Sigmoid colon (tissue), 7 donors: ENCODE measurements at places on chromosomes 6 and 20. TPM values are rescaled to one million over a fixed set of nuclear protein-coding genes. Genes with fewer than 3 reads are reported as not detected.

The RIMS4 gene
- 0.36 TPM for polyA plus RNA-seq

The BHLHE23 gene
- not detected for polyA plus RNA-seq

The ABCC10 gene
- polyA plus RNA-seq = 25.0 TPM

The SMPDL3A gene
- polyA plus RNA-seq = 91.3 TPM

The ABHD16B gene
- polyA plus RNA-seq = not detected

The WFDC12 gene
- 0.42 TPM for polyA plus RNA-seq

The OXT gene
- not detected for polyA plus RNA-seq

The GABRR2 gene
- polyA plus RNA-seq = 0.52 TPM

The SNTA1 gene
- polyA plus RNA-seq = 7.8 TPM

The HLA-DOB gene
- polyA plus RNA-seq = 1.6 TPM

GRCh38 chr6:156866220-156867015, 89.2 kb downstream of the ARID1B start:
- peak; percentile 58 for DNase-seq

DNA sequence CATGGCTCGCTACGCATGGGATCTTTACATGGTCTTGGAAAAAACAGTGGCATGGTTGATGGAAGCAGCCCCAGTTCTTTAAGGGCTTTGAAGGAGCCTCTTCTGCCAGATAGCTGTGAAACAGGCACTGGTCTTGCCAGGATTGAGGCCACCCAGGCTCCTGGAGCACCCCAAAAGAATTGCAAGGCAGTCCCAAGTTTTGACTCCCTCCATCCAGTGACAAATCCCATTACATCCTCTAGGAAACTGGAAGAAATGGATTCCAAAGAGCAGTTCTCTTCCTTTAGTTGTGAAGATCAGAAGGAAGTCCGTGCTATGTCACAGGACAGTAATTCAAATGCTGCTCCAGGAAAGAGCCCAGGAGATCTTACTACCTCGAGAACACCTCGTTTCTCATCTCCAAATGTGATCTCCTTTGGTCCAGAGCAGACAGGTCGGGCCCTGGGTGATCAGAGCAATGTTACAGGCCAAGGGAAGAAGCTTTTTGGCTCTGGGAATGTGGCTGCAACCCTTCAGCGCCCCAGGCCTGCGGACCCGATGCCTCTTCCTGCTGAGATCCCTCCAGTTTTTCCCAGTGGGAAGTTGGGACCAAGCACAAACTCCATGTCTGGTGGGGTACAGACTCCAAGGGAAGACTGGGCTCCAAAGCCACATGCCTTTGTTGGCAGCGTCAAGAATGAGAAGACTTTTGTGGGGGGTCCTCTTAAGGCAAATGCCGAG, 78.2 kb downstream of the ASXL1 start:
- peak; percentile 27 for DNase-seq

GRCh38 chr20:52985687-52986086, 13.5 kb downstream of the TSHZ2 start:
- no peak for DNase-seq

DNA sequence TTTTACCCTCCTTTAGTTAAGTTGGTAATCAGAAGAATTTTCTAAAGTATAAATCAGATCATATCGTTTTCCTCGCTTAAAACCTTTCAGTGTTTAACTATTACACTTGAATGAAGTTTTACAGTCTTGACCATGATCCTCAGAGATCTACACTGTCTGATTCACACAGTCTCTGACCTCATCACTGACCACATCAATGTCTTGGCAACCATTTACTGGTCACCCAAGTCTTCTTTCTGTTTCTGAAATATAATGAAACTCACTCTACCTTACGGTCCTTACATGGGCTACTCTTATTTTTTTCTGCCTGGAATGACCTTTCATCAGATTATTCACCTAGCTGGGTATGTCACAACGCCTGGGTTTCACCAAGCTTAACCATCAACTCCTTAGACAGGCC, 71.4 kb downstream of the ADGB start:
- no peak for DNase-seq

GRCh38 chr6:53641348-53641747, 24.2 kb downstream of the KLHL31 start:
- DNase-seq = no peak

GRCh38 chr6:33424855-33425667, 5.2 kb downstream of the SYNGAP1 start:
- DNase-seq = no peak

DNA sequence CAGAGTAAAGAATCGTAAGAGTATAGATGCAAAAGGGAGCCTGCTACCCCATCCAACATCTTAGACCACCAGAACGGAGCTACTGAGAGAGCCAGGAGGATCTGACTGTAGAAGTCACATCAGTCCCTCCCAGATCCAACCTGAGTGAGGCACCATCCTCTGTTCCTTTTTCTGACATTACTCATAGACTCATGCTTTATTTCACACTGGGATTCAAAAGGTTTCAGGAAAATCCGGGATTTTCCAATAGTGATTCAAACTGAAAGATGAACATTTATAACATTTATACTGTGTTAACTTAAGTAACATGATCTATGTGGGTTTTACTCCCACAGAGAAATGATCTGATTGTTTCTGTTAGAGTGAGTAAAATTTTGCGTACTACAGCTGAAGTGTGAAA, 868.6 kb upstream of the GJE1 start:
- no peak for DNase-seq

DNA sequence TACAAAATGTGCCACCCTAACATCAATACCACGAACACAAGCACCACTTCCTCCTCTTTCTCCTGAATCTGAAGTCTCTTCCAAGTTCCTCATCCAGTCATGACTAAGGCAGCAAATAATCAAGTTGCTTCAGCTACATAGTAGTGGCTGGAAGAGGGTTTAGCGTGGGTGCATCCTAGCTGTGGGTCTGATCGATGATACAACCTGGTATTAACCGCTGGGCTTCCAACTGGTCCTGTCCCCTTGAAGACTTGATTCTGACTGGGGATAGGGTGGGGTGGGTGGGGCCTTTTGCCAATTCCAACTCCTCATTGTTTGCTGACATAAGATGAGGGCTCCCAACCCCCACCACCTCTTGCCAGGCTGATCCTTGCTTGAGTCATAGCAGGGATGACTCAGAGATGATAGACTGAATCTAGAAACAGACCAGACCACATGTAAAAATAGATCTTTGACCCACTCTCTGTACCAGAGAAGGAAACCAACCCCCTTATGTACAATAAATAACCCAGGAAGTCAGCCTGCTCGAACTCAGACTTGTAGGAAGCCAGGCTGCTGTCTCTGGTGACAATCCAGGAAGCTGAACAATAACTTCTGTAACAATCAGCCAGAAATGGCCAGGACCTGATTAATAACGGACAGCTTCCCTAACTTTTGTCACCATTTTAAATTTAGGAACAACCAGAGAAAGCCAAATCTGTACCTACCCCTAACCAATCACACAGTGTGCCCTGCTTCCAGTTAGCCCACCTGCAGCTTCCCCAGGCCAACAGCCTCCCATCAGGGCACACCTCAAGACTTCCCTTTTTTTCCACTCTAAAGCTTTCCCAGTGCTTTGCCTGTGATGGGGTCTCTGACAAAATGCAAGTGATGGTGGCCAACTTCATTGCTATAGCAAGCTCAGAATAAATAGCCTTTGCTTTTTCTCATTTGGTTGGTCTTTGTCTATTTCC, 68.9 kb upstream of the FAM184A start:
- DNase-seq = peak; percentile 74

DNA sequence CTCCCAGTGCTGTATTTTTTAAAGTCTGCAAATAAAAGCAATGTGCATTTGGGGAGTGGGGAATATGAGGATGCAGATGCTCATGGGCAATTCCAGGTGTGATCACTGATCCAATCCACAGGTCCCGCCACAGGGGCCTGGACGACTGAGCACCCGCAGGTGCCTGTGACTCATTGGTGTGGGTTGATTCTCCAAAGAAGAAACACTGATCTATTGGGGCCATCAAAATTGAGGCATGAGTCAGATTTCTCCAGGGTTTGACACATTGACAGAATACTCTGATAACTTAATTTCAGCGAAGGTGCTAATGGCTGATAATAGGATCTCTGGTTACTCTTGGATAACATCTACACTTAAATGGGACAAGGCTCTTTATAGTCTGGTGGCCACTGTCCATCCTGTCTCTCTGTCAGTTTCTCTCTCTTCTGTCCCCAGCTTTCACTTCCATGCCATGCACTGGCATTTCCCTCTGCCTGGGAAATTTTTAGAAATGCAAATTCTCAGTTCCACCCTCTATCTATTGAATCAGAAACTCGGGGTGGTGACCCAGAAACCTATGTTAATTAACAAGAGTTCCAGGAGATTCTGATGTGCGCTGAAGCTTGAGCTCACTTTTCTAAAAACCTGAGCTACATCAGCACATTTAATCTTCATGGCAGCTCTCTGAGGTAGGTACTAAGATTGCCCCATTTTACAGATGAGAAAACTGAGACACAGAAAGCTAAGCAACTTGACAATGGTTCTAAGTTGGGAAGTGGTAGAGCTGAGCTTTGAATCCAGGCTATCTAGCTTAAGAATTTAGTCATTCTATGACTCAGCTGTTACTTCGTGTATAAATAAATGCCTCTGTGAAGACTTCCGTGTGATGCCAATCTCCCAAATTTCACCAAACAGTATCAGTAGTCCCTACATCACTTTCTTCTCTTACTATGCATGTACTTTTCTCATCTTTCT, 10.2 kb upstream of the RCAN2 start:
- DNase-seq = no peak

- no peak for DNase-seq
Measured at GRCh38 chr6:129852257-129852858, 8.8 kb downstream of the TMEM244 start.

DNA sequence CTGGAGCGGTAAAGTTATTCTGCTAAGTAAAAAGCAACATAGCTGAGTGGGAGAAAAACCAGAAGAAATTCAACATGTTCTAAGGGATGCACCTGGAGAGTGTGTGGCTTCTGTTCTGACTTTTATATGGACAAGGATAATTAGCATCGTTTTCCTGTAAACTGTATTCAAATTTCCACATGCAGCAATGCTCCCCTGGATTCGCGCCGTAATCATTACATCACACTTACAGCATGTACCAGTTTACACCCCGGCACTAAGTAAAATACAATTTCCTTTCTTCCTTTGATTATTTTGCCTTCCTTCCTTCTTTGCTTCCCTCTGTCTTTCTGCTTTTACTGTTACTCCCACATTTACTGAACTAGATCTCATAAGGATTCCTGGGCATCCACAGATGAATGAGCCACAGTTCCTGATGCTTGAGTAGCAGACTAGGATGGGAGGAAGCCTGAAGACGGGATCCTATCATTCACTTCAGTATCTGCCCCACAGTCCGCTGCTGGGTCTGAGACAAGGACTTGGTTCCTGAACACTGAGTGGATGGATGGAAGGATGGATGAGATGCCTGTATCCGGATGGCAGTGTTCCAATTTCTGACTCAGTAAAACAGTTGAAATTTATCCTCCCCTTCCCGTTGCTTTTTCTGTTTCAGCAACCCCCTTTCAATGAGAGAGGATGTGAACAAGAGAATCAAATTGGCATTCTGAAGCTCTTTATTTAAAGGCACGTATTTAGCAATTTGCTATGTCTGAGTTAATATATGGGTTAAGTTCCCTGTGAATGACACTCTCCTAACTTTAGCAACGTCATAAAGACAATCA, 174.6 kb downstream of the GJA10 start:
- no peak for DNase-seq

GRCh38 chr20:13249118-13249797, 28.2 kb downstream of the ISM1 start:
- no peak for DNase-seq

DNA sequence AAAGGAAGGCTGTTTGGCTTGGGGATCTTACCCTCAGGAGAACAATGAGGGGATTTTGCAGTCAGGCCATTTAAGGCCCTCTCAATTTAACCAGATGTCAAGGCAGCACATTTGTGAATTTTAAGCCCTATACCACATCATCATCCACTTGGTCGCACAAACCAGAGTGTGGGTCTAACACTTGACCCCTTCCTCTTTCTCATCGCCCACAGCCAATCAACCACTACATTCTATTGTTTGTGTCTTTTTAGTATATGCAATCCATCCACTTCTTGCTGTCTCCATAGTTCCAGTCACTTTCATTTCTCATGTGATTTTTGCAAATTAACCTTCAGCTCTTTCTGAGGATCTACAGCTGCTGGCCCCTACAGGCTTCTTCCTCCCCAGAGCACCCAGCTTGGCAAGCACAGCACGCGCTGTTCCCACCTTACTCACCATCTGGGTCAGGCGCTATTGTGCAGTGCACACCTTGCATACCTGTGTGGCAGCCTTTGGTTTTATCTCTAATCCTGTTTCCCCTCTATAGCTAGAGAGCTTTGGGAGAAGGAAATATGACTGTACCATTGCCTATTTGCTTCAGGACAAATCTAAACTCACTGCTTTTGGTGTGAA, 32.3 kb upstream of the CD83 start:
- no peak for DNase-seq

GRCh38 chr20:63498960-63499337, at the start of gene EEF1A2:
Gene EEF1A2, minus strand, starts transcription at chr20:63499083. Its CDS starts 1,320 bp downstream, at chr20:63497763.
- DNase-seq = peak; percentile 58

GRCh38 chr6:164151161-164152120, 736.9 kb downstream of the QKI start:
- peak; percentile 75 for DNase-seq

GRCh38 chr6:25147223-25147622, 132.0 kb upstream of the CARMIL1 start:
- DNase-seq = no peak

- DNase-seq = no peak
Measured at GRCh38 chr6:166351715-166352285, 9.5 kb upstream of the SFT2D1 start.

GRCh38 chr20:62496568-62497218, 20.9 kb upstream of the GATA5 start:
- no peak for DNase-seq
